ENCODE measurements at places on chromosomes 16 and 17. TPM values are rescaled to one million over a fixed set of nuclear protein-coding genes. Genes with fewer than 3 reads are reported as not detected.

DNA sequence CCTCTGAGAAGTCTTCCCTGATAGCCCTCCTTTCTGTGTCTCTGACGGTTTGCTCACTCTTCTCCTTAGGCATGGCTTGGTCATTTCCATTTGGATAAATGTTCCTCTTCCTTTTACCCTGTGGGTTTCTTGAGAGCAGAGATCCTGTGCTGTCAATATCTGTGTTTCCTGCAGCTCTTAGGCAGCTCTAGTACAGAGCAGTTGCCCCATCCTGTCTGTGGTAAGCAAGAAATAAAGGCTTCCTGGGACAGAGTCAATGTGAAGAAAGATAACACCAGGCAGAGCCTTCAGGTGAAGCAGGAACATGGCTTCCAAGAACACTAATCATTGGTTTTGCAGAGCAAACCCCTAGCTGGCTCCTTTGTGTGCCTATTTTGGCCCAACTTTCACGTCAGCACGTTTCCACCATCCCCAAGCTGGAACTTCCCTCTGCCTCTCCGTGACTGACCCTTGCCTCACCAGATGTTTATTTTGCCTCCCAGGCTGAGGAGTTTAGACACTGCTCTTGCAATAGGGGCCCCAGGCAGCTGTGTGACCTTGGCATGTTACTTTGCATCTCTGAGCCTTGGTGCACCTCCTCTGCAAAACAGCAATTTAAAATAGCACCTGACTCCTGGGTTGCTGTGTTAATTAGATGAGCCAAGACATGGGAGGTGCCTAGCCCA lies 49.6 kb upstream of the SIAH1 start:
- H3K27ac ChIP-seq: no peak overlapping the region
- H3K27me3 ChIP-seq: no peaks in the 10 kb centered on the region
- no peak for DNase-seq
- H3K4me1 ChIP-seq: peaks cover 2% of the 10 kb centered on the region
- no peak overlapping the region for H3K4me3 ChIP-seq

DNA sequence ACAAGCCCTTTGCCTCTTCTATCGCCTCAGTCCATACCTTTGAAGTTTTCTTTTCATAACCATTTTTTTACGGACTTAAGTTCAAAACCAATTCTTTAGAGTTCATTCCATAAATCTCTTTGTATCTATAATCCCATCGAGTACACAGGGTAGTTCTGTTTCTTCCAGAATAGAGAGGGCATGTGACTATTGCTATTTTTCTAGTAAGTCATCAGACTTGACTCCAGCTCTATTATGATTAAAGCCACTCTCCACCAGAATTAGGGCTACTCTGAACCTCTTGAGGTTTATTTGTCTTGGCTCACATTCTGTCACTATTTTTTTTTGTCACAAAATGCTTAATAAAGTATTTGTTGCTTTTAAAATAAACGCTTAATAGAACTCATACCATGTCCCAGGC lies 191.9 kb upstream of the AXIN2 start:
- no peak for DNase-seq
- H3K27ac ChIP-seq: no peak overlapping the region
- peaks cover 22% of the 10 kb centered on the region for H3K4me1 ChIP-seq

DNA sequence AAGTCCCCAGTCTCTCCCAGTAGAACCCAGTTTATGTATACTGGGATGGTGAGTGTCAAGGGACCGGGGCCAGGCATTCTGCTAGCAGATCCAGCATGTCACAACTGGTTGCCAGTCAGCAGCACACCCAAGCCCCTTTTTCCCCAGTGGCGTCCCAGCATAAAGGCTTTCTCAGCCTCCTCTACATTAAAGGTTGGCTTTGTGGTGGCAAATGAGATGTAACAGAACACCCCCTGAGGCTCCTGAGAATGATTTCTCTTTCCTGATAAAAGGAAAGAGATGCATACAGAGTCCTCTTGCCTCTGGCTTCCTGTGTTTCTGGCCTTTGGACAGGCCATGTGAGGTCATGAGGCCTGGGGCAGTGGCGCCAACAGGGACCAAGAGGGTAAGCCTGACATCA lies 27.9 kb downstream of the IRX6 start:
- no peak overlapping the region for H3K27ac ChIP-seq
- no peaks in the 10 kb centered on the region for H3K36me3 ChIP-seq
- H3K4me1 ChIP-seq: no peaks in the 10 kb centered on the region
- no peak overlapping the region for H3K4me3 ChIP-seq
- no peak for DNase-seq

SNX20 gene
- 43.3 TPM for total RNA-seq

GPR139 gene
- not detected for total RNA-seq

ADAD2 gene
- 0.16 TPM for total RNA-seq

Measured in activated CD4-positive, alpha-beta T cell treated with anti-CD3 and anti-CD28 coated beads for 36 hours (primary cell).